ENCODE measurements at places on chromosomes 7 and 10. TPM values are rescaled to one million over a fixed set of nuclear protein-coding genes. Genes with fewer than 3 reads are reported as not detected.

GRCh38 chr7:101910991-101911799 is 93.8 kb downstream of the CUX1 start:
- H3K4me3 ChIP-seq, result no peak overlapping the region
- peak overlapping the region; percentile 53 for H3K27ac ChIP-seq
- peaks cover 11% of the 10 kb centered on the region for H3K36me3 ChIP-seq
- peaks cover 29% of the 10 kb centered on the region for H3K4me1 ChIP-seq

The ATRNL1 gene
- total RNA-seq, result 0.92 TPM

The BTBD16 gene
- total RNA-seq, result 0.62 TPM

The GPR141 gene
- 3.5 TPM for total RNA-seq

- H3K27me3 ChIP-seq, result no peaks in the 10 kb centered on the region
- no peak for DNase-seq
- H3K27ac ChIP-seq, result no peak overlapping the region
- no peaks in the 10 kb centered on the region for H3K4me1 ChIP-seq
Measured at GRCh38 chr10:59560990-59561389, 148.7 kb downstream of the SLC16A9 start.

GRCh38 chr7:8201846-8202441 is 60.0 kb downstream of the ICA1 start:
- no peaks in the 10 kb centered on the region for H3K4me1 ChIP-seq
- DNase-seq, result no peak
- no peaks in the 10 kb centered on the region for H3K36me3 ChIP-seq
- H3K27ac ChIP-seq, result no peak overlapping the region

- no peaks in the 10 kb centered on the region for H3K27me3 ChIP-seq
- H3K4me1 ChIP-seq, result peaks cover 53% of the 10 kb centered on the region
- H3K4me3 ChIP-seq, result no peak overlapping the region
- no peaks in the 10 kb centered on the region for H3K36me3 ChIP-seq
- peak overlapping the region; percentile 7 for H3K27ac ChIP-seq
Measured at GRCh38 chr10:69472544-69472943, 21.3 kb downstream of the TSPAN15 start.

The ZCWPW1 gene
- 4.9 TPM for total RNA-seq

GRCh38 chr7:96949766-96950165 is 55.6 kb upstream of the DLX6 start:
- H3K4me3 ChIP-seq, result no peak overlapping the region
- no peak for DNase-seq
- H3K27me3 ChIP-seq, result no peaks in the 10 kb centered on the region
- H3K4me1 ChIP-seq, result no peaks in the 10 kb centered on the region
- H3K27ac ChIP-seq, result no peak overlapping the region
- no peaks in the 10 kb centered on the region for H3K36me3 ChIP-seq

DNA sequence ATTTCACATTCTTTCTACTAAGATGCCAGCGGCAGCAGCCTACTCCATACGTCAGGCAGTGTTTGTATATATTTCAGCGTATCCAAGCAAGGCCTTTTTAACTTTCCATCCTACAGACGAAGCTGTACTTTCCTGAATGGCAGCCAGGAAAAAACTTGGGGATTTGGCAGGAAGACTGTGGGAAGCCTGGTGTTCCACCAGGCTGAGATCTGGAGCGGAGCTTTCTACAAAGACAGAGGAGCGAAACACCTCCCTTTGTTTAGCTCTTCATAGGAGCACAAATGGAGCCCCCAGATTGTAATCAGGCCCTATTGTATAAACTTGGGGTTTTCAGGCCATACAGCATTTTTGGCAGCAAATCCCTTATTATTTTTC is 143.8 kb downstream of the TES start:
- H3K27me3 ChIP-seq, result no peaks in the 10 kb centered on the region
- H3K4me1 ChIP-seq, result peaks cover 44% of the 10 kb centered on the region
- H3K36me3 ChIP-seq, result no peaks in the 10 kb centered on the region
- H3K4me3 ChIP-seq, result no peak overlapping the region

Measured in lower lobe of right lung (tissue), 2 donors.